ENCODE measurements at places on chromosomes 16 and 17.

- no peak for DNase-seq
These were observed 324.2 kb downstream of the PMP22 start for GRCh38 chr17:14940938-14941265.

GRCh38 chr17:74452033-74452840 lies 14.2 kb upstream of the CD300A start:
- no peak for DNase-seq

GRCh38 chr17:50837286-50837979 lies 2.0 kb downstream of the WFIKKN2 start:
- DNase-seq = no peak

- DNase-seq = no peak
These were observed 64.5 kb downstream of the HS3ST3A1 start for GRCh38 chr17:13537167-13537731.

DNA sequence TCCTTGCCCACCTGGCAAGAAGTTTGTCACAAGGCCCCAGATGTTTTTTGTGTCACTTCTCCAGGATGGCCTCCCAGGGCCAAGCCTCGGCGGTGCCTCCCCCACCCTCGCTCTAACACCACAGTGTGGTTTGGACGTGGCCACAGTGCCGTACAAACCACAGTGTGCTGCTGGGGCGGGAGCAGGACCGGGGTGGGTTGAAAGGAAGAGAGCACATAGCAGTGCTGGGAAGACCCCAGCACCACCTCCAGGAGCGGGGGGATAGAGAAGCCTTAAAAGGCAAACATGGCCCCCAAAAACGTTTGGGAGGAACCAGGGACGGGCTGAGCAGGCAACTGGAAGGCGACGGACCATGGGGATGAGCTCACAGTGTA lies 5.0 kb upstream of the BCL6B start:
- DNase-seq = no peak

- DNase-seq = no peak
These were observed 188.7 kb downstream of the HS3ST3A1 start for GRCh38 chr17:13413001-13413400.
